Mesenchymal stem cell (in vitro differentiated cells and primary cell): ENCODE measurements at places on chromosomes 4 and X.

- H3K27me3 ChIP-seq: no peaks in the 10 kb centered on the region
- H3K36me3 ChIP-seq: no peaks in the 10 kb centered on the region
- H3K4me3 ChIP-seq: peak overlapping the region; percentile 64
- H3K4me1 ChIP-seq: peaks cover 3% of the 10 kb centered on the region
- no peak for DNase-seq
Measured at GRCh38 chr4:126775485-126776106, 857.2 kb upstream of the INTU start.

DNA sequence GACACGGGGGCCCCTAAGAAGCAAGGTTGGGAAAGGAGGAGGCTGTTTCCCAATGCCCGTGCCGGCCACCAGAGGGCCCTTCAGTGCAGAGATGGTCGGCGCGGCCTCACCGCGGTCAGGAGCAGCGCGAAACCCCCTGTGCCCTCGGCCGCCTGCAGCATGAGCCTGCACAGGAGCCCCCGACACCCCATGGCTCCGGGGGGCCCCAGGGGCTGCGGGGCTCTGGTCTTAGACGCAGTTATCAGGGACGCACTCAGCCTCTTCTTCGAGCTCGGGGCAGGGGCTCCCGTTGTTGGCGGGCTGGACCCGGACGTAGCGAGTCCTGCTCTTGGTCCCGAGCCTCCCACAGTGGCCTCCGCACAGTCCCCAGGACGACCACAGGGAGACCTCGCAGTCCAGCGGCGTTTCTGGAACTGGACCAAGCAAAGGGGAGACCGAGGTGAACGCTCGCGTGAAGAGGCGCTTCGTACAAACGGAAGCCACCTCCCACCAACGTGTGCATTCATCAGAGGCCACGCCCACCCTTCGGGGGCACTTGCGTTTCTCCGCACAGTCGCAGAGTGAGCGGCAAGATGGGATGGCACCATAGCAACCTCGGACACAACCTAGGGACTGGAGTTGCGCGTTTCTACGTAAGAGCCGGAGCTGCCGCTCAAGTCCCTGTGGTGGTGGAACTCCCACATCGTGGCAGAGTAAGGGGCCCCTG lies 5.0 kb downstream of the SPON2 start:
- peaks cover 36% of the 10 kb centered on the region for H3K36me3 ChIP-seq
- DNase-seq: peak; percentile 97
- H3K4me1 ChIP-seq: peaks cover 47% of the 10 kb centered on the region
- H3K27ac ChIP-seq: peak overlapping the region; percentile 66

GRCh38 chr4:95833711-95834194 lies 6.1 kb upstream of the PDHA2 start:
- no peaks in the 10 kb centered on the region for H3K36me3 ChIP-seq
- peak; percentile 1 for DNase-seq
- H3K27ac ChIP-seq: no peak overlapping the region
- no peaks in the 10 kb centered on the region for H3K4me1 ChIP-seq
- no peak overlapping the region for H3K4me3 ChIP-seq
- no peaks in the 10 kb centered on the region for H3K27me3 ChIP-seq

GRCh38 chr4:185244763-185245162 lies 35.4 kb downstream of the SNX25 start:
- H3K4me3 ChIP-seq: no peak overlapping the region
- no peak overlapping the region for H3K27ac ChIP-seq
- DNase-seq: peak; percentile 53
- no peaks in the 10 kb centered on the region for H3K4me1 ChIP-seq
- H3K36me3 ChIP-seq: no peaks in the 10 kb centered on the region
- no peaks in the 10 kb centered on the region for H3K27me3 ChIP-seq

- H3K36me3 ChIP-seq: no peaks in the 10 kb centered on the region
- H3K27ac ChIP-seq: no peak overlapping the region
- H3K4me1 ChIP-seq: peaks cover 3% of the 10 kb centered on the region
Measured at GRCh38 chr4:86181585-86181984, 178.3 kb downstream of the MAPK10 start.

- H3K4me3 ChIP-seq: no peak overlapping the region
- DNase-seq: peak; percentile 30
- H3K27me3 ChIP-seq: no peaks in the 10 kb centered on the region
- H3K27ac ChIP-seq: no peak overlapping the region
Measured at GRCh38 chr4:138330531-138330930, 88.4 kb upstream of the SLC7A11 start.

DNA sequence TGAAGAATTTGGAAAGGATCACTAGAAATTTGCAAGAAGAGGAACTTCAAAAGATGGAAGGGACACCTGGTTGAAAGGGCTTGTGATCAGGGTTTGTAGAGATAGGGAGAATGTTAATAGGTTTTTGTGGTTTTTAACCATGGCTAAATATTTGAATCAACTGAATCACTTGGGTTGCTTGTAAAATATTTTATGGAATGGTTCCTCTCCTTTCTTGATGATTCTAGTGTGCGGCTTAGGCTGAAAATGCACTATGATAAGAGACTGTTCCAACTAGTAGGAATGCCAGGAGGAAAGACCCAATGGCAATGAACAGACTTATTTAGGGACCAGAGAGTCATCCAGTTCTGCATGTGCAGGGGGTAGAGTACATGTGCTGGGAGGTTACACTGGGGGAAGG lies 408.2 kb downstream of the ARHGAP24 start:
- no peaks in the 10 kb centered on the region for H3K36me3 ChIP-seq
- no peaks in the 10 kb centered on the region for H3K4me1 ChIP-seq
- H3K27me3 ChIP-seq: no peaks in the 10 kb centered on the region
- no peak overlapping the region for H3K4me3 ChIP-seq
- no peak overlapping the region for H3K27ac ChIP-seq
- no peak for DNase-seq

GRCh38 chrX:337331-337831 lies 18.8 kb upstream of the GTPBP6 start:
- peak overlapping the region; percentile 18 for H3K4me3 ChIP-seq
- H3K36me3 ChIP-seq: peaks cover 83% of the 10 kb centered on the region
- no peaks in the 10 kb centered on the region for H3K27me3 ChIP-seq
- no peak overlapping the region for H3K27ac ChIP-seq
- no peak for DNase-seq

DNA sequence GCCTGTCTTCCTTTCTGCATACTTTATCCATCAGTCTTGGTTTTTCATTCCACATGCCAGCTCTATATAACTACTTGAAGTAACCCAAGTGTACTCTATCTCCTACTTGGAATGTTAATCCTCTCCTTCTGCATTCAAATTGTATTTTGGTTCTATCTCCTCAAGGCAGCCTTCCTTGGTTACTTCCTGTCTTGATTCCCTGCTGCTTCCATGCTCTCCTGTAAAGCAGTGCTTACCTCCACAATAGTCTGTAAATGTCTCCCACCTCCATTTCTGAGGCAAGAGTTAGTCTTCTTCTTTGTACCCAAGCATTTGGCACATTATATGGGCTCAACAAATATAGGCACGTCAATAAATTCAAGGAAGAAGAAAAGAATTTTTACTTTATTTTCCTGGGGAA lies 298.4 kb downstream of the ARHGAP24 start:
- H3K27me3 ChIP-seq: no peaks in the 10 kb centered on the region
- no peak overlapping the region for H3K4me3 ChIP-seq
- no peak overlapping the region for H3K27ac ChIP-seq

DNA sequence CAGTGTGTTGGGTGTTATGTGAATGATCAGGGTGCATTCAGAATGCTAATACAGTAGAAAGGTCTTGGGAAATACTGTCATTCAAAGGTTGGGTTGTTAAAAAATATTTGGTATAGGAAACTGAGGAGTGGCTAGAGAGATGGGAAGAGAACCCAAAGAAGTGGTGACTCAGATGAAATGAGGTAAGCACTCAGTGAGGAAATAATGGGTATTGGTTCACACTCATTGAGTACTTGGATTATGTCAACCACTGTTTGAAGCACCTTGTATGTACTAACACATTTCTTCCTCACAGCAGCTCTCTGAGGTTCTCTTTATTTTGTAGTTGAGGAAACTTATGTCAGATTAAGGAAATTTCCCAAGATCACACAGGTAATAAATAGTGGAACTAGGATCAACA lies 40.8 kb upstream of the NUDT6 start:
- no peaks in the 10 kb centered on the region for H3K27me3 ChIP-seq
- no peak overlapping the region for H3K27ac ChIP-seq
- H3K36me3 ChIP-seq: peaks cover 3% of the 10 kb centered on the region
- DNase-seq: peak; percentile 60
- peaks cover under 1% of the 10 kb centered on the region for H3K4me1 ChIP-seq

DNA sequence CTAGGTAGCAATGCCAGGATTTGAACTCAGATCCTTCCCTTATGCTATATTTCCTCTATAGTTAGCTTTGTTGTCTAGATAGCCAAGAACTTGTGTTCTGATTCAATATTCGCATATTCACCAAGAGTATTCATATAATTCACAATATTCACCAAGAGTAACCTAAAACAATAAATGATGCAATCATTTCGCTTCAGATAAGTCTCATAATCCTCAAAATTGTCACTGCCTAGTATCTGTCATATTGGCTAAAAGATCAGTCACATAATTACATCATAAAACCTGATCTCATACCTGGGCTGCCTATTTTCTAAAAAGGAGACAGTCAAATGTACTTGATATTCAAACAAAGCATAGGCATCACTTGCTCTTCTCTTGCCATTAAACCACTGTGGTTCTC lies 199.7 kb upstream of the CPEB2 start:
- H3K4me3 ChIP-seq: no peak overlapping the region
- H3K27ac ChIP-seq: no peak overlapping the region
- H3K4me1 ChIP-seq: no peaks in the 10 kb centered on the region
- no peaks in the 10 kb centered on the region for H3K36me3 ChIP-seq
- H3K27me3 ChIP-seq: peaks cover 4% of the 10 kb centered on the region
- DNase-seq: no peak

GRCh38 chr4:79540143-79540542 lies 132.1 kb upstream of the GK2 start:
- no peaks in the 10 kb centered on the region for H3K36me3 ChIP-seq
- no peak for DNase-seq
- H3K4me1 ChIP-seq: no peaks in the 10 kb centered on the region

DNA sequence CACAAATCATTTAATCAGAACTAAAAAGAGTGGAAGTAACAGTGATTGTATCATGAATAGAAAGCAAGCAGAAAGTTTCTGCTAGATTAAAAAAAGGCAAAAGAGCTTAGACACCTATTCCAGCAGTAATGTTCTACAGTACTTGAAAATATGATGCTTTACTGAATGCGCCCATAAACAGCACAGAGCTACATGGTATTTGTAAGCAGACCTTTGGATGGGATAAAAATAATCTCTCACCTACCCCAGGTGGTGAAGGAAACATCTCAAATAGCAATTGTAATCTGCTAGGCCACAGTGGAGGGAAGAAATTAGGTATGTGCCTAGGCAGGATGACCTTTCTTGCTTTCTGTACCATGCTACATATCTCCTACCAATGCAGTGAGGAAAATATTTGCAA lies 280.9 kb upstream of the PRKX start:
- DNase-seq: no peak
- H3K27me3 ChIP-seq: no peaks in the 10 kb centered on the region
- no peak overlapping the region for H3K27ac ChIP-seq
- H3K4me1 ChIP-seq: no peaks in the 10 kb centered on the region
- H3K4me3 ChIP-seq: no peak overlapping the region

DNA sequence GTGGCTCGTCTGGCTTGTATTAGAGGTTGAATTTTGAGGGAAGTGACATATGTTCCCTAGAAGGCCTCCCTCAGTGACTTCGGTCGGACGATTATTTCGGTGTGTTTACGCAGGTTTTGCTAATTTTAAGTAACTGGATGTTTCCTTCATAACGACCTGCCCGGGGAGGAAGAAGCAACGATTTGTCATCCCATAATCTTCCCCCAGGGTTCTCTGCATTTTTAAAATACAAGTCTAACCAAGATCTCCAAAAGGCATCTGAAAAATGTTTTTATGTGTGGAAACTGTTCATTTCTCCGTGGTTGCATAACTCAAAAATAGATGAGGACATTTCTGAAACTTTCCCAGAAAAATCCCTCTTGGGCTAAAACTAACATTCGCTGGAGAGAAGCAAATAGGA lies 195.4 kb downstream of the SHOX start:
- peak overlapping the region; percentile 78 for H3K27ac ChIP-seq
- no peak for DNase-seq
- H3K4me3 ChIP-seq: no peak overlapping the region

GRCh38 chr4:120008957-120009356 lies 57.7 kb downstream of the MAD2L1 start:
- no peak overlapping the region for H3K4me3 ChIP-seq
- H3K36me3 ChIP-seq: no peaks in the 10 kb centered on the region
- H3K4me1 ChIP-seq: no peaks in the 10 kb centered on the region
- no peaks in the 10 kb centered on the region for H3K27me3 ChIP-seq
- DNase-seq: peak; percentile 19

GRCh38 chr4:55382488-55383003 lies 13.2 kb upstream of the TMEM165 start:
- H3K36me3 ChIP-seq: peaks cover 2% of the 10 kb centered on the region
- H3K27me3 ChIP-seq: no peaks in the 10 kb centered on the region
- H3K4me1 ChIP-seq: peaks cover 3% of the 10 kb centered on the region
- no peak for DNase-seq

DNA sequence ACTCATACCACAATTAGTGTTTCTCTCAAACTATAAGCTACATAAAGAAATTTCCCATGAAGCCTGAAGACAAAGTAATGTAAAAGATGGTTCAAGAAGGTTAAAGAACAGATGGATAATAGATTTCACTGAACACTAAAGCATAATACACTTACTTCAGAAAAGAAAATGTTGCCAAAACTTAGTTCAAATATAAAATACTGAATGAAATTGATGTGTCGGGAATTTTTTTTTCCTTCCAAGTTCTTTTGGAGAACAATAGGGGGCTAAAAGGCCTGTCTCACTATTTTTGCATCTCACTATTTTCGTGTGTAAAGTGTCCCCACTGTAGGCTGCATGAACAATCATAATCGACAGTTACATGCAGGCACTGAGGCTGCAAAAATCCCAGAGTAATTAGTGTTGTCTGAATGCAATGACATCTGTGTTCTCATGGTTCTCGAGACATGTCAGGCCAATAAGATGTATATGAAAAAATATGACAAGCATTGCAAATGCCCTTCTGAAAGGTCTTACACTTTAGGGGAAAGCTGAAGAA lies 11.9 kb upstream of the MAB21L2 start:
- no peaks in the 10 kb centered on the region for H3K27me3 ChIP-seq
- peaks cover 2% of the 10 kb centered on the region for H3K4me1 ChIP-seq
- DNase-seq: no peak
- H3K4me3 ChIP-seq: no peak overlapping the region

GRCh38 chrX:111483135-111483534 lies 28.3 kb upstream of the SERTM2 start:
- no peak overlapping the region for H3K27ac ChIP-seq
- no peaks in the 10 kb centered on the region for H3K4me1 ChIP-seq
- H3K4me3 ChIP-seq: no peak overlapping the region
- H3K36me3 ChIP-seq: no peaks in the 10 kb centered on the region
- DNase-seq: no peak

GRCh38 chrX:37472836-37473235 lies 98.6 kb upstream of the LANCL3 start:
- no peaks in the 10 kb centered on the region for H3K4me1 ChIP-seq
- no peaks in the 10 kb centered on the region for H3K27me3 ChIP-seq
- H3K4me3 ChIP-seq: no peak overlapping the region
- no peak for DNase-seq
- no peaks in the 10 kb centered on the region for H3K36me3 ChIP-seq
